ENCODE measurements at places on chromosomes 3 and 15. TPM values are rescaled to one million over a fixed set of nuclear protein-coding genes. Genes with fewer than 3 reads are reported as not detected.

SLC12A1 gene
- not detected for total RNA-seq

GOLGA8G gene
- total RNA-seq, result 0.25 TPM

ZBTB47 gene
- total RNA-seq, result 6.1 TPM

ADAMTS7 gene
- total RNA-seq, result 1.6 TPM

ISG20 gene
- 1.2 TPM for total RNA-seq

PLSCR5 gene
- total RNA-seq, result not detected

SCN5A gene
- 1.6 TPM for total RNA-seq

GXYLT2 gene
- 13.3 TPM for total RNA-seq

CCR4 gene
- not detected for total RNA-seq

DYNC1LI1 gene
- total RNA-seq, result 48.1 TPM

CFAP100 gene
- total RNA-seq, result not detected

LRRC34 gene
- not detected for total RNA-seq

BFSP2 gene
- total RNA-seq, result not detected

CFAP44 gene
- 0.82 TPM for total RNA-seq

CSNK1G1 gene
- 14.2 TPM for total RNA-seq
